ENCODE measurements at places on chromosomes 5 and 9.

DNA sequence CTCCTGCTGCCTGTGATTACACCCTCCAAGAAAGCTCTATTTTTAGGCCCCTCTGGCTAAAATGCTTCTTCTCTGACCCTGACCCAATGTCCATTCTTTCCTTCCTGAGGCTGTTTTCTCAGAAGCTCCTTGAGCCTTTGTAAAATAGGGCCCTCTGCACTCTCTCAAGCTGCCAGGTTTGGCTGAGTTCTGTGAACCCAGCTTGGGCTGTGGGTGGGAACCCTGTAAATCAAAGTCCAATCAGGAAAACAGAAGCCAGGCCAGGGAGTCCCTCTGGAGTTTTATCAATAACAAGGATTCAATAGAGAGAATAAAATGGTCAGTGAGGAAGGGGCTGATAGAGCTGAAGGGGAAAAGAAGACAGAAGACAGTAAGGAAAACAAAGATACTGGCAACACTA lies 43.7 kb upstream of the ERCC6L2 start:
- DNase-seq = no peak

GRCh38 chr5:175021841-175022625 lies 297.7 kb downstream of the MSX2 start:
- DNase-seq = no peak

DNA sequence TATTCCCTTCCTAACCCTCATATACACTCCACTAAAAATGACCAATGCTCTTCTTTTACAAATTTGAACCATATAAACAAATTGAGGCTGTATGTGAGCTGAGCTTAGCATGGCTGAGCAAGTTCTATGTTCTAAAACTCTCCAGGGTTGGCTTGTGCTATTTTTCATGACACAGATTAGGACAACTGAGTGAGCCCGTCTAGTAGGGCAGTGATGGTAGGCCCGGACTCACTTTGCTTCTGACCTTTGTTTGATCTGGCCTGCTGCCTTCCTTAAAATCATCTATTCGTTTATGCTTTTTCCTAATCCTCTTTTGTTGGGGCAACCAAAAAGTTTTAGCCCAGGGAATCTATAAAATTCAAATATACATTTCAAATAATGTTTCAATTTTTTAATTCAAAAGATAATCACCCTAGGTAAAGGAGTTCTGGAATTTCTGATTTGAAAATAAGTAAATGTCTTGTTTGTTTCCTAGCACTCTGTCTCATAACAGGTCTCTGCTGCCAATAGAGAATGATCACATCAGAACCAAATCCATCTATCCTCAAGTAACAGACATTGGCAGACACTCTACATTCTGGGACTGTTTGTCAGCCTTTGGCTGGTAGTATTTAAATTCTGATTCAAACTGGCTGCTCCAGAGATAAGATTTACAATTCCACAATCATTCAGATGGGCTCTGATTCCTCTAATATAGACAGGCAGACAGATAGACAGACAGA lies 217.0 kb upstream of the TARS1 start:
- DNase-seq = peak; percentile 51

DNA sequence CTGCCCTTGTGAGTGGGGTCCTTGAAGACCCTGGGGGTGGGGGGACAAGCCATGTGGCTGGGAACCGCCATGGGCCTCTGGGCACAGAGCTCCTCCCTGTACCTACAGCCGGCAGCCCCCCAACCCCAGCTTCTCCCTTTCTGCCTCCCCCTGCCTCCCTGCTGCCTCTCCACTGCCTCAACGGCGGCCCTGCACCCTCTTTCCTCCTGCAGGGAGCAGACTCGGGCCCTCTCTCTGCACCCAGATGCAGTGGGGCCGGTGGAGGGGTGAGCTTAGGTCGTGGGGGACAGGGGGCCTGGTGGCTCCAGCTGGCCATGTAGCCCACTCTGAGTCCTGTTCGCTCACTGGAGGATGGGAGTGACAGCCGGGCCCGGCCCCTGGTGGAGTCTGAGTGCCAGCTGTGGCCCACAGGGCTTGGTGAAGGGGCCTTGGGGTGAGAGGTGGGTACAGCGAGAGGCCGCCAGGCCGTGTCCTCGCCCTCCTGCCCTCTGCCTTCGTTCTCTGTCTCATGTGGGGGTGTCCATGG lies 139.3 kb upstream of the COL5A1 start:
- DNase-seq = no peak

GRCh38 chr9:136017289-136018190 lies 56.4 kb upstream of the UBAC1 start:
- no peak for DNase-seq

DNA sequence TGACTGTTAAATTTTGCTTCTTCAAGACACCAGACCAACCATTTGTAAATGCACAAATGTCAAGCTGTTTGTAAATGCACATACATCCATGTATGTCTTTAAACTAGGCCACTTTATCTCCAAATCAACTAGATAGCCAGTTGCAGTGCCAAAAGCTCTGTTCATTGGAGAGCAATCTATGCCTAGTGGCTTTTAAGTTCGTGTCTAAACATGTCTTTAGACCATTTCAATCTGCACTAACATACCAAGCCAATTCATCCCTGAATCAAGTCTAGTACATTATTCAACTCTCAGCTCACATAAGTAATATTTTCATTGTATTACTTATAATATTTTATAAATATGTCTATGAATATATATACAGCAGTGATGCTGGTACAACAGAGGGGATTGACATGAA lies 985.9 kb downstream of the CDH18 start:
- DNase-seq = no peak

GRCh38 chr5:59099270-59099994 lies 516.6 kb downstream of the RAB3C start:
- peak; percentile 40 for DNase-seq

- no peak for DNase-seq
These were observed 19.1 kb downstream of the MRPL36 start for GRCh38 chr5:1780614-1780930.

DNA sequence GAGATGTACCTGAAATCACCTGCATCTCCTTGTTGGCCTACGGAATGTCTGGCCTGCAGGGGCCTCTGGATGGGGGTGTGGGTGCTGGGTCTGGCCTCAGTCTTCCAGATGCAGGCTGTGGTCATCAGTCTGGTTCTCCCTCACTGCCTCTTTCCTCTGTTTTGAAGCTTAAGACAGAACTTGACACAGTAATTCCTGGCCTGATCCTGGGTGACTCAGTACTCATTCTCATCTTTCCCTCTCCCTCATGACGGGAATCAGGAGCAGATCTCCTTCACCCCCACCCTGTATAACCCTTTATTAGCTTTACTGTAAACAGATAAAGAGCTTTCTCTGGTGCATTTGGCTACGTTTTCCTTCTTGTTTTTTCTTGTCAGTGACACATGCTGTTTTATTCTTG lies 89.3 kb upstream of the ADAMTS16 start:
- no peak for DNase-seq

- peak; percentile 13 for DNase-seq
These were observed 15.2 kb downstream of the LURAP1L start for GRCh38 chr9:12790001-12790400.

DNA sequence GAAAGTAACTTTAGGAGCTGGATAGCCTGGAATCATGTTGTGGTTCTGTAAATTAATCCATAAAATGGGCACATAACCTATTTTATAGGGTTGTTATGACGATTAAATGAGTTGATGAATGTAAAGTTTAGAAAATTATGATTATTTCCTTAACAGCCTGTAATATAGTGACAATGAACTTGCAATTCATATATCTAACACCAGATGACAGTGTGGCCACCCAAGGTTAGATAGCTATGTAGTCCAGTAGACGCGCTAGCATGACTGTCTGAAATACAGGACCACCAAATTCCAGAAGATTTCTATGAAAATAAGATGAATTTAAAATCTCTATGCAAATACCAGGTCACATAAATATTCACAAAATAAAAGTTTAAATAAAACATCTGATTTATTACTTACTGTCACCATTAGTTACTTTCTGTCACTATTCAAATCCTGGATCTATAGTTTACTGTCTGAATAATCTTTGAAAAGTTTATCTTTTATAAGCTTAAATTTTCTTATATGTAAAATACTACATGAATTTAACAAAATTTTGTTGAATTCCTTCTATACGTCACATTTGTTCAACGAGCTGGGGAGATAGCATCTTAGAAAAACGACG lies 26.1 kb upstream of the MACIR start:
- DNase-seq = peak; percentile 47

DNA sequence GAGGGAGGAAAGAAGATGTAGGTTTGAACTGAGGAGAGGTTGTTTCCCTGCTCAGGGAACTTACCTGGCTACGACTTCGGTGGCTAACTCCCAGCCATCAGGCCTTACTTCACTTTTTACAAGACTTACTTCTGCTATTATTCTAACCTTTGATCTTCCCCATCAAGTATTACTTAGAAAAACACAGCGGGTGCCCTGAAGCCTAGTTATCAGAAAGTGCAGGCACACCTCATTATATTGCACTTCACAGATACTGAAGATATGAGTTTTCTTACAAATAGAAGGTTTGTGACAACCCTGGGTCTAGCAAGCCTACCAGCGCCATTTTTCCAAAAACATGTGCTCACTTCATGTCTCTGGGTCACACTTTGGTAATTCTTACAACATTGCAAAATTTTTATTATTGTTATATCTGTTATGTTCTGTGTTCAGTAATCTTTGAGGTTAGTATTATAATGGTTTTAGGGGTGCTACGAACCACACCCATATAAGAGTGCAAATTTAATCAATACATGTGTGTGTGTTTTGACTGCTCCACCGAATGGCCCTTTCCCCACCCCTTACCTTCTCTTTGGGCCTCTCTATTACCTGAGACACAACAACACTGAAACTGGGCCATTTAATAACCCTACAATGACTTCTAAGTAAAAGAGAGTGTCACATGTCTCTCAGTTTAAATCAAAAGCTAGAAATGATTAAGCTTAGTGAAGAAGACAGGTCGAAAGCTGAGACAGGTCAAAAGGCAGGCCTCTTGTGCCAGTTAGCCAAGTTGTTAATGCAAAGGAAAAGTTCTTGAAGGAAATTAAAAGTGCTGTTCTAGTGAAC lies 2102.7 kb upstream of the WWC1 start:
- no peak for DNase-seq

DNA sequence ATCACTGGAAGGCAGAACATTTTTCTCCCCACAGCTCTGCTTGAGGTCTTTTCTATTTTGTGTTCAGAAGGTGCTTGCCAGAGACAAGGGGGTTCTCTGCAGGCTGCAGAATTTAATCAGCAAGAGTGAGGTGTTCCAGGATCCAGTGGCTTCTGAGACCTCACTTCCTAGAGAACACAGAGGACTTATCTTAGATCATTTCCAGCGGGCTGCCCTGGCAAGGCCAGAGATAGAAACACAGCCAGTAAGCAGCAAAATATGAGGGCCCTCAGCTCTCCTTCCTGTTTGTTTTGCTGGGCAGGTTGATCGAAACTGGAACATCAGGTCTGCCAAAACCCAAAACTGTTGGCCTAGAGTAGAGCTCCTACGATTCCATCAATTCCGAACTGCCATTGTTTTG lies 187.3 kb downstream of the DIRAS2 start:
- no peak for DNase-seq

DNA sequence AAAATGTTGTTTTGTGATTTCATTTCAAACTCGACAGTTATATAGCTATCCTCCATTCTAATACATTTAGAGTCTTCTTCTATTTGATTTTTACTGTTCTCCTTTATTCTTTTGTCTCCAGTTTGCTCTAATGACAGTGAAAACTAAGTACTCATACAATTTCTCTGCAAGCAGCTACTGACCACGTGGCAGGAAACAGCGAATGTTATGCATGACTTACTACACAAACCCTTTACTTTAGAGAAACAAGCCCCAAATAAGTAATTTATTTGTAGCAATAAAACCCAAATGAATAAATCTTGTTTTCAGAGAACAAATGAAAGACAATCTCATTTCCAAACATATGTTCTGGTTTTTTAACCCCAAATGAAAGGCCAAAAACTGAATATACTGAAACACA lies 41.9 kb downstream of the CDH6 start:
- no peak for DNase-seq

GRCh38 chr5:109961751-109962150 lies 272.0 kb downstream of the MAN2A1 start:
- DNase-seq = no peak

GRCh38 chr9:136538599-136539426 lies 7.0 kb downstream of the NOTCH1 start:
- DNase-seq = no peak

DNA sequence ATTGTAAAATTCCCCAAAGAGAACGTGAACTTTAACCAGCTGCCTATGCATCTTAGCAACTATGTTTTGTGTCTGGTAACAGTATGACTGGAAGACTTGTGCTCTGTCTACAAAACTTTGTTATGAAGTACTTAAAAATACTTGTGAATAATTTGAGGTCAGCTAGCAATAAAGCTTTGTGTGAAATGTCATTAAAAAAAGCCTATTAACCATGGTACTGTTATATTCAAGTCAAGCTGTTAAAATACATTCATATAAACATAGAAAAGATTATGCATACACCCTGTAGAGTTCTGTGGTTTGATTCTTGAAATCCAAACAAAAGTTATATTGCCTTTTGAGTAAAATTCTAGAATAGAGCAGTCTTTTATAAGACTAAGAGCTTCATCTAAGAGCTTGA lies 60.1 kb downstream of the VCAN start:
- DNase-seq = no peak

- no peak for DNase-seq
These were observed 326.7 kb upstream of the ZNF608 start for GRCh38 chr5:125073090-125073489.

DNA sequence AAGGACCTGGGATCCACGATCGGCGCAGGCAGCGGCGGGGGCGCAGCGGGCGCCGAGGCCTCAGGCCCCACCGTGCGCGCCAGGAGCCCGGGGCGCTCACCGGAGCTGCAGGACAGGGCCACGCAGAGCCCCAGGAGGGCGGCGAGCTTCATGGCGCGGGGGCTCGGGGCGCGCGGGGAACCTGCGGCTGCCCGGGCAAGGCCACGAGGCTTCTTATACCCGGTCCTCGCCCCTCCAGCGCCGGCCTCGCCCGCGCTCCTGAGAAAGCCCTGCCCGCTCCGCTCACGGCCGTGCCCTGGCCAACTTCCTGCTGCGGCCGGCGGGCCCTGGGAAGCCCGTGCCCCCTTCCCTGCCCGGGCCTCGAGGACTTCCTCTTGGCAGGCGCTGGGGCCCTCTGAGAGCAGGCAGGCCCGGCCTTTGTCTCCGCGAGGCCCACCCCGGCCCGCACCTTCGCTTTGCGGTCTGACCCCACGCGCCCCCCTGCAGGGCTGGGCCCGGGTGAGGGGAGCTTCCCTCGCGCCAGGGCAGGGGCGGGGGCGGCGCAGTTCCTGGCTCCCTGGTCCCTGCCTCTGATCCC lies at the start of gene SCGB3A1:
Gene SCGB3A1 (minus strand): TSS at position 189 of the 577 bp plus-strand sequence. CDS start 37 bp downstream, at position 152.
- DNase-seq = peak; percentile 17

DNA sequence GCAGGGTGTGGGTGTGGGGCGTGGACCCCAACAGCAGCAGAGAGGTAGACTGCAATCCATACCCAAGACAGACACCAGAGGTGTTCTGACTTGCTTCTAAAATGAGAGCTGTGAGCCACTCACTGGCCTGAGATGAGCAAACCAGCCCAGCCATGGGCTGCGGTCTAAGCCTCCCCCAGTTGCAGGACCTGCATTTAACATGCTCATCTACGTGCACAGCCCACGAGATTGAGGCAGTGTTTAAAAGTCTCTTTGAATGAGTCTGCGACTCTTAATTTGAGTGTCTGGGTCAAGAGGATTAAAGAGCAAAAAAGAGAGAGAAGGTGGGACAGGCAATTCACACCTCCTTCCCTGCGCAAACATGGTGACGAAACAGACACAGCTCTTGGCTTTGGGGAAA lies 5.9 kb downstream of the SURF4 start:
- no peak for DNase-seq

- DNase-seq = peak; percentile 82
These were observed 872 bp downstream of the TXNDC15 start for GRCh38 chr5:134874831-134875655.

GRCh38 chr5:2091921-2092320 lies 209.2 kb upstream of the IRX4 start:
- no peak for DNase-seq

GRCh38 chr9:110241858-110242321 lies 14.4 kb downstream of the TXN start:
- no peak for DNase-seq
